ENCODE measurements at places on chromosomes 13 and 19.
A peak's percentile ranks its signal among the peaks of the same experiment; 100 is the strongest.

DNA sequence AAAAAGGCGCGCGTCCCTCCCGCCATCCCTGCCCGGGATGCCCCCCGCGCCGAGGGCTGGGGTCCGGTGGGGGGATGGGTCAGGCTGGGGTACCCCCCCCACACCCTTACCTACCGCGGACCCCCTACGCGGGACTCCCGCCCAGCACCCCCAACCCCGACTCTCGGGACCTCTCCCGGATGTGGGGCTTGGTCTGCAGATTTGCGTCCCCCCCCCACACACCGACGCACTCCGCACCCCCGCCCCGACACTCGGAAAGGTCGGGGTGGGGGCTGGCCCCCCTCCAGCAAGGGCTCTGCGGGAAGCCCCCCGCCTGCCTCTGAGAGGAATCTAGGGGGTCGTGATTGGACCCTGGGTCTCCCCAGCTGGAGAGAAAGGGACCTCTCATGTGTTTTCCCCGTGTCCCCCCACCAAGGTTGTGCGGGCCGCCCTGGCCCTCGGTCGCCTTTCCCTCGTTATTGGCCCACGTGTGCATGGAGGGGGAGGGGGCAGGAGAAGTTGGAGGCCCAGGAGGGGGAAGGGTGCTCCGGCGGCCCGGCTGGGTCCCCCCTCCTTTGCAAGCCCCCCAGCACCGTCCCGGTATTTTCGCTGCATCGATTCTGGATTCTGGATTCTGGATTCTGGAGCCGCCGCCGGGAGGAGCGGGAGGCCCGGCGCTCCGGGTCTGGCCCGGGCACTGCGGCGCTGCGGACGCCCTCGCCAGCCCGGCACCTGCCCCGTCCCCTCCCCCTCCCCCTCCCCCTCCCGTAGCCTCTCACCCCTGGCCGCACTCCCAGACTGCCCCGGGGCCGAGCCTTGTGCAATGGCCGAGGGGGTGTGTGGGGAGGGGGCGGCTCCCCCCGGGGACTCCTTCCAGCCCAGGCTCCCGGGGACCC is 607 bp downstream of the NFIC start:
- no peak for DNase-seq

GRCh38 chr13:108830916-108831315 is 201.5 kb downstream of the MYO16 start:
- DNase-seq: no peak

DNA sequence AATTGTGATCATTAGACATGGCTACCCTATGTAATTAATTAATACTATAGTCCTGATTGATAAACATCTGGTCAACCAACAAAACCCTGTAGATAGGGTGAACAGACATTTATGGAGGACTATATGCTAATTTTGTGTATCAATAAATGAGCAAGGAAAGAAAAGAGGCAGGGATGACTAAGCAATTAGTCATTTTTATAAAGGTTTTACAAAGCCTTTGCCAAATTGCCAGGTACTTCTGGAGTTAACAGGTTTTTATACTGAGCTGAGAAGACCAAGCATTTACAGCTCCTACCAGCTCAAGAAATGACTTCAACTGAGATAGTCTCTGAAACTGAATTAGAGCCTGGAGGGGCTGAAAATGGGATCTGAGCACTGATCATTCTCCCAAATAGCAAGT is 186.8 kb upstream of the PRR20A start:
- no peak for DNase-seq

- DNase-seq: no peak
These were observed 66.2 kb upstream of the GPR183 start for GRCh38 chr13:99373436-99373835.

DNA sequence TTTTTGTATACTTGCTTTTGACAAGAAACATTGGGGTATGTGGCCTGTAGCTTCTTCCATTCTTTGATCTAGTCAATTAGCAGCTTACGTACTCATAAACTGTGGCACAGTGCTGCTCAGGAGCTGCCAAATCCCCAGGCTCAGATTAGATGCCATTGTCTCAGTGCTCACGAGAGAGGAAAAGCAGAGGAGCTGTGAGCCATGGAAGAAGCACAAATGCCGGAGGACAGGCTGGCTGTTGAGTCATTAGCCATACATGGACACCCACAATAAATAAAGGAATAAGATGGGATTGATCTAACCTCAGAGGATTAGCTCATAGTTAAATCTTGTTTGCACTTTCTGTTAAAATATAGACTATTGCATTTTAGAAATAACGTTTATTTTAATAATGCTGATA is 121.7 kb downstream of the POSTN start:
- no peak for DNase-seq

DNA sequence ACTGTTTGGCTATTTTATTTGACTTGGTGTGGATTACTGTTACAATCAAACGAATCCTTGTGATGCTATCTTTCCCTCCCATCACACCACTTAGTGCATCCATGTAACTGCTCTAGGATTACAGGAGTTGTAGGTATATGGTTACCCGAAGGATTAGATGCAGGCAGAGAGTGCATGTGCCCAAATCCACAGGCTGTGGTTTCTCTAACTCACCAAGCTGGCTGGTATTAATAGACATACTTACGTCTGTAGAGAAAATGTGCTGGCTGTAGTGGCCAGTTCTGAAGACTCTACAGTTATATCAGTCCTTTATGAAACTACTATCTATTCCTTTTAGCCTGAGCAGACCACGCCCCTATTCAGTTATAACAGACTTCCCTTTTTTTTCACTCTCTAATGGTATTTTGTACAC is 1.1 kb upstream of the HMGB1 start:
- no peak for DNase-seq

DNA sequence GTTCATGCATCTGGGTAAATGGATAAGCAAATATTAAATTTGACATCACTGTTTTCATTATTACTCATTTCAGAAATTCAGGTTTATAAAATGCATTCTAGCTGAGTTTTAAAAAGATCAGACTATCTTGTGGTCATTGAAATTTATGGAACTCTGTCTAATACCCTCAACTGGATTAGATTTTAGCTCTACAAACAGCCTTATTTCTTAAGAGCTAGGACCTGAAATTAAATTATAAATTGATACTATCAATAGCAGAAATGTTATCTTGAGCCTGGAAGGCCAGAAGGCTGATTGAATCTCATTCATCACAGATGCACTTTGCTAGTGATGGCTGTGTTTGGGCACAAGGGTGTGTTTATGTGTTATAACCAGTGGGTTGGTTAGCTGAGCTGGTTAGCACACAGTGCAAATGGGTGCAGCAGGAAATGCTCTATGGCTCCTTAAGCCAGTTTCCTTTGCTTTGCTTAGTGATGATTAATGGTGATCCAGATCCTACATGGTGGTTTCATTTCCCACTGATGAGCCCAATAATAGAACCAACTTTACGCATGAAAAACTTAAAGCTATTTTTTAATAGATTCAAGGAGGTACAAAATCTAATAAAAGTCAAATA is 310.8 kb upstream of the KLF12 start:
- no peak for DNase-seq

DNA sequence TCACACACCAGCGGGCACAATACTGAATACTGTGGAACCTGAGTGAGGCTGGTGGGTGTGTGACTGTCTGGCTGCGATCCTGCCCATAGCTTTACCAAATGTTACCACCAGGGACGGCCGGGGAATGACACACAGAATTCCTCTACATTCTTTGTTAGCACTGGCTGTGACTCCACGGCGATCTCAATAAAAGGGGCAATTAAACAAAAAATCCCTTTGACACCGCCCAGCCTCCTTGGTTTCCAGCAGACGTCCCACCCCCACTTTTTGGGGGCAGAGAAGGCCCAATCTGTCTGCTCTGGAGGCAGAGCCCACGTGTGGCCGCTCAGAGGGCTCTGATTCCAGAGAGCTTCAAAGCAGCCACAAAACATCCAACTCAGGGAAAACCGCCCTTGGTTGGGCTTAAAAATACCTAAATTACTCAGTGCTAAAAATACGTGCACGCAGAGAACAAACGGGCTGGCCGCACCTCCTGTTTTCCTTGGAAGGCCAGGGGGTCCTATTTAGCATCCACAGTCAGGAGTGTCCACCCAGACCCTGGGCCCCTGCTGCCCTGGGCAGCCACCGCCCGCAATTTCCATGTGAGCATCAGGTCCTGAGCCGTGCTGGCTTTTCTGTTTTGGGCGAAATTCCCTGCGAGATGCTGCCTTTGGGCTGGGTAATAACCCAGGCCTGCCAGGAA is 47.8 kb downstream of the GADD45B start:
- DNase-seq: no peak

DNA sequence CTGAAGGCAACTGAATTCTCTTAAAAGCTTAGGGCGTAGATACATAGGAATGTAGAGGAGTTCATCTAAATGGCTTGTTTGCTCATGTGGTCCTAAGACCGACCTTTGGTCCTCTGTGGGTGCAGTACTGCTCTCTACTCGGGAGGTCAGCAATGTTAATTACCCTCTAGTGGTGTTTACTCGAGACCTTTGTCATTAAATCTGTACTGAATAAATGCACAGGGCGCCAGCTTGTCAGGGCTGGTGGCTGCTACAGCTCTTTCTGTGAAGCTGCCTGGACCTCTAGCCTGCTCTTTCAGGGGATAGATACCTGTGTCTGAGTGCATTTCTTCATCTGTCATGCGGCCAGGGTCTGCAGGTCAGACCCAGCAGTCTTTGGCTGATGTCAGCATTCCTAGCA is 29.2 kb upstream of the MPHOSPH8 start:
- DNase-seq: no peak

DNA sequence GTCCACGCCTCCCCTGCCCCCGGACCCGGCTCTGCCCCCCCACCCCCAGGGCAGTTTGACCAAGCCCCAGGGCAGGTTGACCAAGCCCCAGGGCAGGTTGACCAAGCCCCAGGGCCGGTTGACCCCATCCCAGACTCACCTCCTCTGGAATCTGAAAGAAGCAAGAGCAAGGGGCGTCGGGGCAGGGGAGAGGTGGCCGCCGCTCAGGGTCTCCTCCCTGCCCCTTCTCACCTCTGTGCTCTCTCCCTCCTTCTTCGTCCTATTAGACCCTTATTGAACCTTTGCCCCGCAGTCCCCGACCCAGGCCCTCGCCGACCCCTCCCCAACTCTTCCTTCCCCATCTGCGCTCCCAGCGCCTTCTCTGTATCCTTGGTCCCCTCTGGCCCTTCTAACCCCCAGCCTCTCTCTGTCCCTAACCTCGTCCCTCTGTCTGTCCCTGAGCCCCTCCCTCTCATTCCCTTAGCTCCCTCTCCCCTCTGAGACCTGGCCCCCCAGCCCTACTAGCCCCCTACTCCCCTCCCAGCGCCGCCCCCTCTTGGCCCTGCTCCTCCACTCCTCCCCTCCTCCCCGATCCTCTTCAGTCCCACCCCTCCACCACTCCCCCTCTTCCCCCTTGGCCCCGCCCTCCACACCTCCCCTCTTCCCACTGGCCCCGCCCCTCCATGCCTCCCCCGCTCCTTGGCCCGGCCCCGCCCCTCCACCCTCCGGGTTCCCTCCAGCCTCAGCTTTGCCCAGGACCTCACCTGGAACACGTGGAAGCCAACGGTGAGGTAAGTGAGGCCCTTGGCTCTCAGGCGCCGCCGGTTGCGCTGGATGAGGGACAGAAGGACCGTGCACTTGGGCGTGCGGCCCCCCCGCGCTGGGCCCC is 7.6 kb downstream of the CAPN12 start:
- peak; percentile 58 for DNase-seq

- DNase-seq: no peak
These were observed 11.4 kb downstream of the COQ8B start for GRCh38 chr19:40705362-40705651.

- peak; percentile 78 for DNase-seq
These were observed 8.6 kb downstream of the ISOC2 start for GRCh38 chr19:55452749-55453346.

- DNase-seq: no peak
These were observed 532.0 kb downstream of the GPC6 start for GRCh38 chr13:93758575-93758974.

GRCh38 chr19:49415102-49415809 is 8.0 kb downstream of the PTH2 start:
- no peak for DNase-seq

- no peak for DNase-seq
These were observed 33.3 kb downstream of the KATNAL1 start for GRCh38 chr13:30274083-30274482.

DNA sequence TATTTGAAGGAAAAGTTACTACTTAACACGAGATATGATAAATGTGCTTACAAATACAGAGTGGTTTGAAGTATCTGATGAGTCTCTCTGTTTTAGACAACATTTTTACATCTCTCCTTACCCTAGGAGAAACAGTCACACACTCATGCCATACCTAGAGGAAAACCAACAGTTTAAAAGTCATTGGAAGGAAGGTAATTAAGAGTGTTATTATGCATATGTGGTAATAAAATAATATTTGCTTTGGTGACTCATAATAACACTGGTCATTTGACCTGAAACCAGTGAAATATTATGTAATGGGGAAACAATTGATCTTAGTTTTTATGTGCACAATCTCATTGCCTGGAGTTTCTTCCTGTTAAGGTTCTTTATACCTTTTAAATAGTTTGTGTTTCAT is 136.9 kb upstream of the SOX21 start:
- no peak for DNase-seq

DNA sequence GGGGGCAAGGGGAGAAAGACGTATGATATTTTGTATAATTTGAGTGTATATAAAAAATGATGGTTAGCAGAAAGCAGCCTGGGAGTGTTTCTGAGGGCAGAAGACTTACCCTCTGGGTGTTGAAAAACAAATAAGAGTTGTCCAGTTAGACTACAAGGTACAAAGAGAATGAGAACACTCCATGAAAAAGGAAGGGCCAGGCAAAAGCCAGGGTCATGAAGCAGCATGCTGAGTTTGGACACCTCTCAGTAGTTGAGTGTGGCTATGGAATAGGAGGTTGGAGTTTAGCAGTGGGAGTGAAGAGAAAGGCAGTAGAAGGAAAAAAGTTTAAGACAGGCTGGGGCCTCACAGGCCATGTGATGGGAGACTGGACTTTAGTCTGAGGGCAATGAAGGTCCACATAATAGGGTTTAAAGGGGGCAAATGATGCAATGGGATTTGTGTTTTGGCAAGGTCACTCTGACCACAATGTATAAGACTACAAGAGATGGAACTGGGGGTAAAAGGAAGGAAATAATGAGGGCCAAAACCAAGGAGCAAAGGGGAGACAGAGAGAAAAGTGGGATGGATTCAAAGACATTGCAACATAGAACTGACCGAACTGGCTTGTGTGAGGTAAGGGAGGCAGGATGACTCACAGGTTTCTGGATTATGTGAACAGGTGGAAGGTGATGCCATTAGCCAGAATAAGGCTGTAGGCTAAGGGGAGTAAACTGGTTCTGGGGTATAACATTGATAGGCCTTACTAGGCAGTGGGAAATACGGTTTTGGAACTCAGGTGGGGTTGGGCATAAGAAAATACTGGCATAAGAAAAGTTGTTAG is 76.6 kb downstream of the SERP2 start:
- no peak for DNase-seq
